Activated T-cell treated with anti-CD3 and anti-CD28 coated beads, Interleukin-2, amount 50 U/mL, for 1 hour (primary cell): ENCODE measurements at places on chromosomes 4 and X.

DNA sequence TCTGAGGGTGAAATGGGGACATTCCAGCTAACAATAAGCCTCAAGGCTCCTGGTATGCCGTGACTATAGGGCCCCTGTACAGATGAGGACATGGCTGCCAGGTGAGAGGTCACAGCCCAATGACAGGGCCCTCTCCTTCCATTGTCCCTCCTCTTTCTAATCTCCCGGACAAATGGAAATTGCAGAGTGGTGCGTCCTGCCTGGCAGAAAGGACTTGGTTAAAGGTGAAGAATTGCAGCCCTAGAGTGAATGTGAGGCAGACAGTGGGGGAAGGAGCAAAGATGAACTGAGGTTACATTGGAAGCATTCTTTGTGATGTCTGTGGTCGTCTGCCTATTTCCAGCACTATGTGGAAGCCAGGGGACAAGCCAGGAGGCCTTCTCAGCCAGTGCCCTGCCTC is 6.7 kb upstream of the UCP1 start:
- no peak for DNase-seq

DNA sequence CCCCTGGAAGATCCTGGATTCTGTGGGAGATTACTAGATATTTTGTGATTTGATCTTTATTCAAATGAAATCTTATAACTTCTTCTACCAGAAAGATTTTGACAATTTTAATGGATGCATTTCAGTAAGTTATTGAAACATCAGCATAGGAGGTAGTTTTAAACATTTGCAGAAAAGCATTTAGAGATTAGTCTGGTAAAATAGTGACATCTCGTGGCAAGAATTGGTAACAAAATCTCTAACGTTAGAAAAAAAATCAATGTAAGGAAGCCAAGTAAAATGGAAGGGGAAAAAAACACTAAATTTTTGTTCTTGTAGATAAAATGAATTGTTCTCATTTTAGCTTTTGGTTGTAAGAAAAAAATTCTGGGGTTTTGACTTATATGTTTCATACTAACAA is 73.3 kb downstream of the TASL start:
- DNase-seq = no peak

GRCh38 chr4:176800891-176801534 is 8.3 kb upstream of the VEGFC start:
- DNase-seq = no peak

DNA sequence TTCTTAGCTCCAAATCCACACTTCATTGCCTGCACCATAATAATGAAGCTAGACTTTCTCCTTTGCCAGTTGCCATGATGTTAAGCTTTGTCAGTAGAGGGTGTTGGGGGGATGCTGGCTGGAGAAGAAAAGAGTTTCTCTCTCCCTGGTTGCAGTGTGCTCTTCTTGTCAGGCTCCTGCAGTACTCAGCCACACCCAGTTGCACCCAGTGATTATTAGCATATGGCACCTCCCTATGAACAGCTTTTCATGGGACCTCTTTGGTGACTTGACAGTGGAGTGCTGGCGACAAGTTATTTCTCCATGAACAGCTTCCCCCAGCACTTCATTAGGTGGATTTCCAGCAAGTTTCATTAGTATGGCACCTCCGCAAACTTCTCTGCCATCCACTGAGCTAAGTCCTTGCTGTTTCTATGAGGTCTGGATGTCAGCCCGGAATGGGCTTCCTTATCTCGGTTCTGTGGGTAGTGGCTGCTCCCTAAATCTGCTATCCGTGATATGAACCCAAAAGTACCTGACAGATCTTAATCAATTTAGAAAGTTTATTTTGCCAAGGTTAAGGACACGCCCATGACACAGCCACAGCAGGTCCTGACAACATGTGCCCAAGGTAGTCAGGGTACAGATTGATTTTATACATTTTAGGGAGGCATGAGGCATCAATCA is 18.8 kb upstream of the OTUD4 start:
- DNase-seq = no peak

GRCh38 chr4:127015667-127016117 is 617.1 kb upstream of the INTU start:
- DNase-seq = no peak

DNA sequence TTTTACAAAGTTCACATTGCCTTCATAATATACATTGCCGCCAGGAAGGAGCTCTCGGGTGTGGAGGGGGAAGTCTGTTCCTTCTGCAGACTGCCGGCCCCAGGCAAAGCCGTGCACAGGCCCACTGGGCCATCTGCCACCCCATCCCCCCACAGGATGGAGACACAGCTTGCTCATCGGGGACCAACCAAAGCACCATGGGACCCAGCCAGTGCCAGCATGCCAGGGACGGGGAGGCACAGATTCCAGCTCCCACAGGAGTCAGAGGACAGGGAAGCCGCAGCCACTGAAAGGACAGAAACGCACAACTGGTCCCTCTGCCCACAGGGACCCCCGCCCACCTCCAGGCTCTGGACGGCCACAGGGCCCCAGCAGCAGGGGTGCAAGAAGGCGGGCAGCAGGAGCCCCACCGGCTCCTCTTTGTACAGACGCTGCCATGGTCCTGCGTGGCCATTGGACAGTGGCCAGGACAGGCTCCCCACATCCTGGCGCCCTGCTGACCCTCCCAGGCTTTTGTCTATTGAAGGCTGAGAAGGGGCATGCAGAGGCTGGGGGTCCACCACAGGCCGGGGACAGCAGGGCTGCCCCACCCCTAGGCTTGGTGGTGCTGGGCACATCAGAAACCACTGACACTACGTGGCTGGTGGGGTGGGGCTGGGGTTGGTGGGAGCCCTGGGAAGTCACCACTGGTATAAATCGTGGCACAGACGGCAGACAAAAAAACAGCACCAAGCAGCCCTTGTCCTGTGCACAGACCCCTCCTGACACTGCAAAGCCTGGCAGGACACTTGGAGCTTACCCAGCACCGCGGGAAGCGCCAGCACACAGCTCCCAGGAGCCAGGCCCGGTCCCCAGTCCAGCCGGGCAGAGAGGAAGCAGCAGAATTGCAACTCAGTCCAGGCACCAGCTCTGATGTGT is 89.0 kb downstream of the FAM53A start:
- no peak for DNase-seq

DNA sequence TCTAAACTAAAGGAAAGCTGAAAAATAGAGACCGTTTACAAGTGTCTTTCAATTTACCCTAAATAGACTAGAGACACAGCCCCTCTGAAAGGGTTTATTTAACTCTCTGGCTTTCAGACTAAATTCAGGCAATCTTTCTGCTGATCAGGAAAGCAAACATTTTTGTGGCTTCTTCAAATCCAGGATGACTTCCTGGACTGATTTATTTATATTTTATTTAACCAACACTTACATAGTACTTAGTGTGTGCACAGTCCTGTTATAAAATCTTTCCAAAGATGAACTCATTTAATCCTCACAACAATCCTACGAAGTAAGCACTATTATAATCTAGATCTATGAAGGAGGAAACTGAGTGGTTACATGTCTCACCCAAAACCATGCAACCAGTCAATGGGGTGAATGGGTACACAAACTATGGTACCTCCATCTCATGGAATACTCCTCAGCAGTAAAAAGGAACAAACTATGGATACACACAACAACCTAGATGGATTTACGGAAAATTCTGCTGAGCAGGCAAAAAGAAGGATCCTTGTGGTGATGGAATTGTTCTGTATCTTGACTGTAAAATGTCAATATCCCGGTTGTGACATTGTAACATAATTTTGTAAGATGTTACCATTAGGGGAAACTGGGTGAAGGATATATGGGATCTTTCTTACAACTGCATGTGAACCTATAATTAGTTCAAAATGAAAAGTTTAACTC is 64.1 kb upstream of the MAMLD1 start:
- no peak for DNase-seq

DNA sequence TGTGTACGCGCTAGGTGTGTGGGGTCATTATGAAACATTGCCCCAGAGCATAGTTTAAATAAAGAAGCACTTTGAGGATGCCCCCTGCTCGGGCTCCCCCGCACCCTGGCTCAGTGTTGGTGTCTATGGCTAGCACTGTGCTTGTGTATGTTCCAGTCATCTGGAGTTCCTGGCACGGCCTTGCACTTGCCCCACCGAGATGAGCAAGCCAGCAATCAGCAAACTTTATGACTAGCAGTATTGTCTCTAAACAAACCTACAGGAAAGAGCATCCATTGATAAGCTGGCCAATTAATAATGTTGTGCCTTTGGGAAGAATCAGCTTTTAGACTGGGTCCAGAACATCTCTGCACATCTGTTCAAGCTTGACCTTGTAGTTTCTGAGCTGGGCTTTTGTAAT is 707 bp upstream of the SHROOM4 start:
- no peak for DNase-seq

GRCh38 chrX:25005382-25006185 is 10.2 kb downstream of the ARX start:
- no peak for DNase-seq

DNA sequence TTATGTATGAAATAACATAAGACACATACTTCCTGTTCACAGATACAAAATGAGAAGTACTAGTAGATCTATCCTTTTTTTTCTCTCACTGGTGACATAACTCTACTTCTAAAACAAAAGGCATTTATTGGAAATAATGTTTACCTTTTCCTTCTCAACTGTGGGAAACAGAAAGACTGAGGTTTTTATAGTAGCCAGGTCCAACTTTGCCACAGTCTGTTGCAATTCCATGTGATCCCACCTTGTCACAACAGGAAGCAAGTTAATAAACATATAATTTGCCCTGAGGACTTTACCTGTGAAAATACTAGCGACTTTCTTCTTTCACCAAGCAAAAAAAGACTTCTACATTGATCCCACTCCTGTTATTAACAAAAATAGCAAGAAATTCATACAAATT is 475.8 kb downstream of the PDGFC start:
- no peak for DNase-seq

- no peak for DNase-seq
Observed at GRCh38 chr4:8874896-8875680, 3.4 kb upstream of the HMX1 start.
